ENCODE measurements at places on chromosomes 1 and 21.

DNA sequence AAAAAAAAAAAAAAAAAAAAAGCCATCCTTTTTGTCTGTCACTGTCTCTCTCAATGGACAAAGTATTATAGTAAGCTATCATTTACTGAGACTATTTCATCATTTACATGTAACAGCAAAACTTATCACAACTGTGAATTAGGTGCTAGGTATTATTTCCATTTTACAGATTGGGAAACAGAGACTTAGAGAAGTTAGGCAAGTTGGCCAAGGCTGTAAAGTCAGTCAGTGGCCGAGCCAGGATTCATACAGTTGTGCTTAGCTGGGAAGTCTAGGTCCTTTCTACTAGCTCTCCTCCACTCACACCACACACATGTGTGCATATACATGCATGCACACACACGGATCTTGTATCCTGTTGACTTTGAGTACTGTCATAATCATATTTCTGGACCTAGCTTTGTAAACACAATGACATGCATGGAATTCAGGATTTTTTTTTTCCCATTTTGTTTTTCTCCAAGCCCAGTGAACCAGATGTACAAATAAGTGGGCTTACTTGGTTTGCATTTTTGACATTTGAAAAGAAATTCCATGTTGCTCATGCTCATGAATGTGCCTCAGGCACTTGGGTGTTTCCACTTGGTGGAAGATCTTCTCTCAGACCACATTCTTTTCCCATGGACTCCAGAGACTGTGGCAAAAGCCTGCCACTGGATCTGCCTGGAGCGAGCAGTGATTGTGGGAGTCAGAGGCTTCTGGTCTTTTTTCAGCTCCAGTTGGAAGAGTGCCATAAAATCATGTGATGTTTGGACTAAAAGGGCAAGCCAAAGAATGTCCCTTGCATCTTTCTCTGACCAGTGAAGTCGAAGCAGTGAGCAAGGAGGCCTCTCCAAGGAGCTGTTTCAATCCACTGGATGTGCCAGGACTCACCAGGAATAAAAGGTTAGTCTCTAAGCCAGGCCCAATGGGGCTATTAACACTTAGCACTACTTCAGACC, 61.7 kb upstream of the DNAJC6 start:
- DNase-seq: peak; percentile 69

DNA sequence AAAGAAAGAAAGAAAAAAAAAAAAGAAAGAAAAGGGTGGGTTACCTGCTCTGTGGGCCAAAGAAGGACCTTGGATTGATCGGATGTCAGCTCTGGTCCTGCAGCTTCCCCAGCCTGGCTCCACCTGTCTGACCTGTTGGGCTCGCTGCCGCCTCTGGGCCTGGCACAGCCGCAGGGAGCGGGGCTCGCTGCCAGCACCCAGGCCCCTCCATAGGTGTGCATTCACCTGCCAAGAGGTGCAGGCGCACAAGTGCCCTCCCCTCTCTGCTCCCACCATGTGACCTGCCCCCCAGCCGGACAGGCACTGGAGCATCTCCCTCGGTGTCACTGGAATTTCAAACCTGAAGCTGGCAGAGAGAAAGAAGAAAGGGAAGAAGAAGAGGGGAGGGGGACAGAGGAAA, 33.1 kb upstream of the GPR157 start:
- DNase-seq: peak; percentile 21

DNA sequence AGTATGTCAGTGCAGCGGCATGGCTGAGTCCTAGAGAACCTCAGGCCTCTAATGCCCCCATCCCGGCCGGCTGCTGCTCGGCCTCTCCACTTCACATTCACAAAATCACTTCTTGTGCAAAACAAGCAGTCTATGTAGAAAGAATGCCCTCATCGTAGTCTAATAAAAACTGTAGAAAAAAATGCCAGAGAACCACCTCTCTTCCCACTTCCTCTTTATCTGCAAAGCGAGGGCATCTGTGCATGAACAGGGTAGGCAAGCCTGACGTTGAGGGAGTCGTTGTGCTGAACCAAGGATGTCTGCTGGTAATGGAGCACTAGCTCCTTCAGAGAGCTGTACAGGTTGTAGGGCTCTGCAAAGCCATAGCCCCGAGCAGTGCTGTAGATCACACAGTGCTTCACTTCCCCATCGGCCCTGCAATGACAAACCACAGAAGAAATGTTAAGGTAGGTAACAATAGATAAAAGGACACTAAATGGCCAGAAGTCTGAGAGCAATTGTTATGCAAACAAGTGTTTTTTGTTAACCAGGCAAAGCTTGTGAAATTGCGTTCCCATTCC, 88.9 kb downstream of the PIK3R3 start:
- peak; percentile 94 for DNase-seq

DNA sequence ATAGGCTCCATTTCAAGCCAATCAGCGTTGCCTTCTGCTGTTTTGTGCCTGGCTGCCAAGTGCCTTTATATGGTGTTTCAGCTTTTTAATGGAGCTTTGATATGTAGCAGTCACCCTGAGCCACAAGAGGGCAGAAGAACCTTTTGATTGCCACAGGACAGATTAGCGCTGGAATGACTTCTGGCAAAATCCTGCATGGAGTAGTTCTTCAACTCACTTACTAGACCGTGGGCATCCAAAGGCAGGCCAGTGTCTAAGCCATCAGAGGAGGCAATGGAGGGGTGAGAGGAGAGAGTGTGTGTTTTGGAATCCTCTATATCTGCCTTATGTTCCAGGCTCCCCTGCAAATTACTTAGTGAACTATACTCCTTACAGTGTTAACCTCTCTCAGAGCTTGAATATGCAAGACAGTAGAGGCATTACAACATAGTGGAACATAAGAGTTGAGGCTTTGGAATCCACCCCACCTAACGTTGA, 56.2 kb downstream of the ST3GAL3 start:
- peak; percentile 81 for DNase-seq

- DNase-seq: no peak
Observed at GRCh38 chr1:202579806-202580205, 130.4 kb downstream of the SYT2 start.

- peak; percentile 53 for DNase-seq
Observed at GRCh38 chr1:2451741-2452140, 24.3 kb upstream of the PLCH2 start.

- DNase-seq: no peak
Observed at GRCh38 chr1:169834869-169835268, 40.2 kb upstream of the METTL18 start.

DNA sequence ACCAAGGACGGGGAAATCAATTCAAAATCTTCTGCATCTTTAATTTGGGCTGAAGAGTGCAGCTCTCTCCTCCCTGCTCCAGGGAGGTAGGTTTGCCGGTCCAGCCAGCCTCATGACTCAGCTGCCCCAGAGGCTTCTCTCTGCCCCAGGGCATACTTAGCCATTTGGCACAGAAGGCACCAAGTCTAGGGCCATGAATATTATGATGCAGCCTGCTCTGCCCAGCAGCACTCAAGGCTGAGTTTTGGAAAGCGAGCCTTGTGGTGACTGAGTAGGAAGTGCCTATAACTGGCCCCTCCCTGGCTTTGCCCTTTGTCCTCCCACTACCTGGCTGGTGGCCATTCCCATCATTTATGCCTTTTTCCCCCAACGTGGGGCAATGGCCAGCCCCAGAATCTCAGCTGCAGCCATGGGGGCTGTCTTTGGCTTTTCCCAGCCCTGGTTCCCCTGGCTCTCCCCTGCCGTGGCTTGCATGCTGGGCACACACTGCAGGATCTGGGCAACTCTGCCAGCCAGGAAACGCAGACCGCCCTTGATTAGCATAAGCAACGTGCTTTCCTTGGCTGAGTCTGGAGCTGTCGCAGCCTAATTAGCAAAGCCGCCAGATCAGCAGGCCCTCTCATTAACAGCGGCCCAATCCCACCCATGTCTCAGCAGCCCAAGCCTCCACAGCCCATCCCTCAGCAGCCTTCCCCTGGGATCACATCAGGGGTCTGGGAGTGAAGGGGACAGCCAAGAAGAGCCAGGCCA, 258.6 kb upstream of the TMEM51 start:
- peak; percentile 54 for DNase-seq

GRCh38 chr21:32713726-32714125, 14.1 kb downstream of the SYNJ1 start:
- DNase-seq: no peak

- no peak for DNase-seq
Observed at GRCh38 chr1:196464480-196464941, 143.7 kb downstream of the KCNT2 start.

DNA sequence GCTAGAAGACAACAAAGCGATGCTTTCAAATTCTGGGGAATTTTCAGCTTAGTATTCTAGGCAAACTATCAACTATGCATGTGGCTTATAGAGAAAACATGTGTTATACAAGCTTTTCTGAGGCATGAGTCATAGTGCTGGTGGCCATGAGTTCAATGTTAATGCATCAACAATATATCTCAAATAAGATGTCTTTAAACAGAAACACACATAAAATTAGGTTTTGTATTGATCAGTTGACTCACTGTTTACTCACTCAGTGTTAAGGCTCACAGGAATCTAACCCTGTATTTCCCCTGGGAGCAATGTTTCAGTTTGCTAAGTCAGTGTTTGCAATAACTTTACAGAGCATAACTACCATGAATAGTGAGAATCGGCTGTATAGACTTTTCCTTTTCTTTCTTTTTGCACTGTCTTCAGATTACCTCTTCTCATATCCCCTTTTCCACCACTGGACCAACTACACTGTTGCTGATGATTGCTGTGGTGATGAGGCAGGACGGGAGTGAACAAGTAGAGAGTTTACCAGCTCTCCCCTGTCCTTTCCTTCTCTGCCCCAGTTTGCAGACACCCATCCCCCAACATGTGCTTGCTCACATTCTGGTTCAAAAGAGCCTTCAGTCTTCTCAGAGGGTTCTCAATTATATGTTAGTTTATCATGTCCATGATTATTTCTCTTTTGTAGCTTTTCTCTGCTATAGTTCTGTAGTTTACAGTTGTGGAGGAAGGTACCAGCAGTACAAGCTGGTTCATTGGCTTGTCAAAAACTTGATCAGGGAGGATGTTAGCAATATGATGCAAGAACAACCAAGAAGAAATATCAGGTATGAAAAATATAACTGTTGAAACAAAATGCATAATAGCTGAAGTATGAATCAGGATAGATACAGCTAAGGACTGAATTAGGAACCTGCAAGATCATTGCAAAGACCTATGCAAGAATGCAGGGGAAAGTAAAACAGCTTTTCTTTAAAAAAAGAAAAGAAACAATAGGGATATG, 23.9 kb downstream of the CD2 start:
- DNase-seq: no peak

DNA sequence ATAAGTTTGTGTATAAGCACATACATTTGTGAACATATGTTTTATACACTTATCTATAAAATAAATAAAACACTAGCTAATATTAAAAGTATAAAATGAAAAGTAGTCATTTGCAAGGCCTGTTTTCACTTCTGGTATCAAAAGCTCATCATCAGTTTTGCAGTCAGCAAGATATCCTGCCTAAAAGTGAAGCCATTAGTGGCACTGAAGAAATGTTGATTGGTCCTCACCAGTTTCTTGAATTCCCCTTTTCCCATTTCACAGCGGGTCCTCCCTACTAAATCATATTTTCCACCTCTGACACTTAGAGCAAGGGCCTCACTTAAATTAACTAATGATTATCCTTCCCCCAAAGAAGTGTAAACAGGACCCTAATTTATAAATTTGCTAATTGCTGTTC, 6.7 kb downstream of the TBX15 start:
- DNase-seq: no peak

DNA sequence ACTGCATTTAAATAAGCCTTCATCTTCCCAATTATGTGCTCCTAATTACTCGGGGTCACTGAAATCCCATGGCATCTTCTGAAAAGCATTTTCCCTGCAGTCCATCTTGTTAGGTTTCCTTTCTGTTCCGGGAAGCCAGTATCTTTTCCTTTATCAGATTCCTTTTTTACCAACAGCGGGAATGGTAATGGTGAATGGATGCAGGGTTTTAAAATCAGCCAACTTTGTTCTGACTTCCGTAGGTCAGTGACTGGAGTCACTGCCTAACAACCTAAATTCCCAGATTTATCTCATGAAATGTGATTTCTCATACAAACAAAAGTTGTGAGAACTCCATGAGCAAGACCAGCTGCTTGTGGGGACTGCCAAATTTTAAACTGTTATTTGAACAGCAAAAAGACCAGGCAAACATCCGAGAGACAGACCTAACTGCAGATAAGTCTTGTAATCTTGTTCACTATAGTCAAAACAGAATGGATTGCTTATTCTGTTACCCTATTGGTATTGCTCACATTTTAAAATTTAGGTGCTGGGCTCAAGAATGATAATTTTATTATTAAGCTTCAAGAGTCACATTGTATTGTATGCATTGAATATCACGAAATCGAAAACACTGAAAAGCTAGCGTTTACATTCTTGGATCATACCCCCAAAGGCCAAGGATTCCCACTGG, 1.2 kb upstream of the RWDD3 start:
- DNase-seq: no peak

DNA sequence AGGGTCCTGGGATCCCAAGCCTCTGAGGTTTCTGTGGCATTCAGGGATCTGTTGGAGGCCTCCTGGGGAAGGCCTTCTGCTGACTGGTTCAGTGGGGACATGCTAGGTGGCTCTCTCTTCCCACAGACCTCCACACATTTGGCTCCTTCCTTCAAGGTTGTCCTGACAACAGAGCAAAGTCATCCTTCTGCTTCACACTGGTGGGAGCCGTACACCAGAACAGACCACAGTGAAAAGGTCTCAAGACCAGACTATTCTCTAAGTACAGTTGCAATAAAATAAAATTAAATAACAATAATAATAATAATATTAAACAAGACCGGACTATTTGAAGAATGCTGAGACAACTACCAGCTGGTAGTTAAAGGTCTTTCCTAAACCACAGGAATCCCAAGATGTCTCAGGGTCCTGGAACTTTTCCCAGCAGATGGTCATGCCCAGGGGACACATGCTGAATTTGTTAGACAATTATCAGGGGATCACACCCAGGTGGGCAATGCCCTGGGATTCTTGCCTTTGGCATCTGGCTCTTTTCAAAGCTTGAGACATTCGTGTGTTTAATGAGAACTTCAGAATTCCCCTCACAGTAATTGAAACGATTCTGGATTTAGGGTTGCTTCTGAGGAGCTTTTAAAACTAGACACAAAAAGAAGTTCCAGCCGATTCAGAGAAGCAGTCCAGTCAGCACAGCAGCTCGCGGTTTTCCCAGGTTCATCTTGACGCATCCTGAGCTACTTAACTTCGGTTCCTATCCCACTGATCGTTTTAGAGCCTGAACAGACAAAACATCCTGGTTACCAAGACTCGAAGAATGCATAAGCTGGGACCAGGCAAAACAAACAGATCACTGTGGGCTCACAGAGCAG, 22.9 kb downstream of the HTR1D start:
- DNase-seq: peak; percentile 56

GRCh38 chr1:66867501-66867900, 57.2 kb downstream of the DNAI4 start:
- no peak for DNase-seq

GRCh38 chr1:152348447-152348846, 11.4 kb downstream of the FLG2 start:
- DNase-seq: no peak

GRCh38 chr1:224528900-224529299, 87.2 kb upstream of the CNIH3 start:
- DNase-seq: peak; percentile 39

- DNase-seq: no peak
Observed at GRCh38 chr1:209597499-209597898, 14.0 kb downstream of the CAMK1G start.

- DNase-seq: no peak
Observed at GRCh38 chr21:16047904-16048303, 318.1 kb downstream of the USP25 start.
